ENCODE measurements at places on chromosomes 11 and 22.

GRCh38 chr22:46447906-46448305 is 89.5 kb downstream of the CELSR1 start:
- DNase-seq: no peak

DNA sequence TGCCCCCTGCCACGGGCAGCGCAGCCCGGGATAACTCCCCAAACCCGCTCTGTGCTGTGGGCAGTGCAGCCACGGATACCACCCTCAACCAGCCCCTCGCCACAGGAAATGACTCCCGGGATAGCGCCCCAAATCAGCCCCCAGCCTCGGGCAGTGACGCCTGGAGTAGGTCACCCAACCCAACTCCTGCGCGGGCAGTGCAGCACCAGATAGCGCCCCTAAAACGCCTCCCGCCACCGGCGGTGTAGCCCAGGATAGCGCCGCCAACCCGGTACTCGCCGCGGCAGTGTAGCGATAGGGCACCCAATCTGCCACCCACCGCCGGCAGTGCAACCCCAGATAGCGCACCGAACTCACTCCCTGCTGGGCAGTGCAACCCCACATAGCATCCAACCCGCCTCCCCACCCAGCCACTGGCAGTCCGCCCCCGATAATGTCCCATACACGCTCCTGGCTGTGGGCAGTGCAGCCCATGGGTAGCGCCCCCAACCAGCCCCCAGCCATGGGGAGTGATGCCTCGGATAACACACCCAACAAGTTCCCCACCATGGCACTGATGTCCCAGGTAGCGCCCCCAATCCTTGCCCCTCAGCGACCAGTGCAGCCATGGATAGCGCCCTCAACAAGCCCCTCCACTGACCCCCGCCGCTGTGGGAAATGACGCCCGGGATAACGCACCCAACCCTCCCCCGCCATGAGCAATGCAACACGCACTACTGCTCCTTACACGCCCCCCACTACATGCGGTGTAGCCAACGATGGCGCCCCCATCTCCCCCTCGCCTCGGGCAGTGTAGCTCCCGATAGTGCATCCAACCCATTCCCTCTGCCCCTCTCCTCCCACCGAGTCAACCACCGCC is 1.5 kb downstream of the RFPL2 start:
- DNase-seq: no peak

GRCh38 chr11:12288931-12289666 is 88.3 kb upstream of the PARVA start:
- no peak for DNase-seq

GRCh38 chr11:10604340-10604748 is 35.9 kb upstream of the LYVE1 start:
- no peak for DNase-seq

- no peak for DNase-seq
Observed at GRCh38 chr11:117519170-117519569, 191.5 kb downstream of the CEP164 start.

- no peak for DNase-seq
Observed at GRCh38 chr11:130674686-130675308, 226.4 kb downstream of the ADAMTS15 start.

DNA sequence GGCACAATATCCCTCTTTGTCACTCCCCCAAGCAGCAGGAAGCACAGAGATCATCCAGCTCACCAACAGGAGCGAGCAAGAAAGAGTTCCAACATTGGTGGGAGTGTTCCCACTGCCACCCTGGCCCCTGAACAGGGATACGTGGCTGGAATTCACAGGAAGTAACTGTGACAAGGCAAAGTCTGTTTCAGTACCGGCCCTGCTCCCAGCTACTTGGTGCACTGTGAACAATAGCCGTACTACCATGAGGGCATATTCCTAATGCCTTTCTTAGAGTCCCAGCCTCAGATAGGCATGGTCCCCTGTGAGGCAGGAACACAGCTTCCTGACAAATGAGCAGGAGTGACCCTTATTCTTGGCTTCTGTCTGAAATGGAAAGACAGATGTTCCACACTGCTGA is 1.8 kb upstream of the SLC37A2 start:
- DNase-seq: no peak

GRCh38 chr11:118813551-118813950 is 22.6 kb upstream of the DDX6 start:
- no peak for DNase-seq

DNA sequence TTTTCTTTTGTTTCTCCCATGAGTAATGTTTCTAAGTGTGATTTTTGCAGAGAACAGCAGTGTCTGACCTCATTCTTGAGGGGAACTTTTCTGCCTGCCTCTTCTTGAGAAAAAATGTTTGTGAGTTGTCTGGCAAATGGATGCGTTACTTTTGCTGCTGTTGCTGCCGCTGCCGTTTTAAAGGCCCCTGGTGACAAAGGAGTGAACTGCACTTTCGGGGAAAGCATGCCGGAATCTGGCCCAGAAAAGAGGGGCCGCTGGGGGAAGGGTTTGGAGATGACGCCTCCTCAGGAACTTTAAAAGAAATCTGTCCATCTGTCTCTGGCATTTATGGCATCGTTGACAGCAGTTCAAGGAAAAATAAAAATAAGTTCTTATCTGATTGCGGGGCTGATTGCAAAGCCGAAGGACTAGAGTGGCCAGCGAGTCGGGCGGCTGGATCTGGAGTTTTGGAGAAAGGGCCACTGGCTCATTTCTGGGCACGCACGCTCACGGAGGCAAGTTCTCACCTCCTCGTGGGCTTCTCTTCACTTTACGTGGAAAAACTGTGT is 16.5 kb downstream of the ZBTB16 start:
- no peak for DNase-seq

GRCh38 chr22:43126501-43127165 is 16.1 kb downstream of the BIK start:
- no peak for DNase-seq

- no peak for DNase-seq
Observed at GRCh38 chr22:49656291-49656851, 171.3 kb downstream of the BRD1 start.

GRCh38 chr11:8477151-8477550 is 116.9 kb downstream of the STK33 start:
- DNase-seq: no peak

GRCh38 chr11:78567209-78567608 is 7.5 kb downstream of the NARS2 start:
- no peak for DNase-seq

GRCh38 chr11:66429983-66430602 is 8.6 kb downstream of the MRPL11 start:
- DNase-seq: peak; percentile 63

DNA sequence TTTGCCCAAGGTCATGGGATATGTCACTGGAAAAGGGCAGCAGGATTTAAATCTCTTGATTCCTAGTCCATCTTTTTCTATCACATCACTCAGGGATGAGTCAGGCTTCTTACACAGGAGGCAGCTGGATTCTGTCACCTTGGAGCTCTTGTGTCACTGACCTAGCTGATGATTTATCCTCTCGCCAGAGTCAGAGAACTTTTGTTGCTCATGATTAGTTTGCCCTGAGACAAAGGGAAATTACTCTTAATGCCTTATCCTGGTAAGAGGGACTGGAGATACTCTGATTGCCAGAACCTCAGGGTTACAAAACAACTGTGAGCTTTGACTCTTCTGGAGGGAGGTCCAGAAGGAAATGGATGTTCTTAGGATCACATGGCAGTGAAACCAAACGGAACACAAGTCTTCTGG is 10.1 kb downstream of the COA4 start:
- no peak for DNase-seq

DNA sequence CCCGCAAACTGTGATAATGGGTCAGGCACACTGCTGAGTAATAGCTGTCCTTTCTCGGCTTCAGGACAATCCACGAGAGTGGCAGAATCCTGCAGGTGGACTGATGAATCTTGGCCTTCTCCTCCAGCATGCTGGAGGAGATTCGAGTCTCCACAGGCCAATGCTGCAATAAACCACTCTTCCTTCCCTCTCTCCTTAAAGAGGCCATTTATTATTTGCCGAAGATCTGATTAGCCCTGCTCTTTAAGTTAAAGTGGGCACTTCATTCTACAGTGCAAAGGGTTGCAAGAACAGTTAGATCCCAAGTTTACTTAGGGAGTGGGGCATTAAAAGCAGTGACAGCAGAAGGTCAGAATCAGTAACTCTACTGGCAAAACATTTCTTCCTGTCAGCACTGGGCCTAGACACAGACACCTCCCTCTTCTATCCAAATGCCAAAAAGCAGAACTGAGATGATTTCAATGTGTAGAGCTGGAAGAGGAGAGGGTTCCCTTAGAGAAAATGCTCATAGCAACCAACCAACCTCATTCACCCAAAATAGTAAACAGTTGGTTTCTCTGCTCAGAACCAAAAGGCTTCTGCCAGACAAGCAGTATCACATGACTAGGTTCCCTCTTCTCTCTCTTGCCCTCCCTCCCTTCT is 121.7 kb downstream of the SGSM3 start:
- DNase-seq: peak; percentile 93

DNA sequence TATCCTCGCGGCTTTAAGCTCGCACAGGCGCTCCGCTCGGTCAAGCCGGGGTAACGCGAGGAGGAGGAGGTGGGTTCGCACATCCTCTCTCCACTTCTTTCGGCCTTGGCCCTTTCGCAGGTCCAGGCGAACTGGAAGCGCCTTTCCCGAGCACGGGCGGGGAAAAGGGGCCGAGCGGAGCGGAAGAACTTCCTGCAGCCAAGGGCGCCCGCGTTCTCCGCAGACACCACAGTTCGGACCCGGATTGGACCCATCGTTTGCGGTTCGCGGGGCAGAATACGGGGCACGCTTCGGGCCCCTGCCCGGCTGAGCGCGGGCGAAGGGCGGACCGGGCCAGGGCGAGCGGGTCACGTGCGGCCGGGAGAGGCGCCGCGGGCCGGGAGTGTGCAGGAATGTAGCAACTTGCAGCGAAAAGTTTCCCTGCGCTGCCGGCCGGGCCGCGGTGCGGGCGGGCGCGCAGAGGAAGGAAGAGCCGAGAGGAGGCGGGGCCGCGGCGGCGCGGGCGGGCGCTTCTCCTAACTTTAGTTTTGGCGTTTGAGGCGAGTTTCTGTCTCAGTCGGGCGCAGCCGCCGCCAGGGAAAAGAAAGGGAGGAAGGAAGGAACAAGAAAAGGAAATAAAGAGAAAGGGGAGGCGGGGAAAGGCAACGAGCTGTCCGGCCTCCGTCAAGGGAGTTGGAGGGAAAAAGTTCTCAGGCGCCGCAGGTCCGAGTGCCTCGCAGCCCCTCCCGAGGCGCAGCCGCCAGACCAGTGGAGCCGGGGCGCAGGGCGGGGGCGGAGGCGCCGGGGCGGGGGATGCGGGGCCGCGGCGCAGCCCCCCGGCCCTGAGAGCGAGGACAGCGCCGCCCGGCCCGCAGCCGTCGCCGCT is at the start of gene YAP1:
Gene YAP1, plus strand, starts transcription at position 552 of the 865 bp plus-strand sequence. CDS start 402 bp downstream, outside the sequence.
- DNase-seq: peak; percentile 38

DNA sequence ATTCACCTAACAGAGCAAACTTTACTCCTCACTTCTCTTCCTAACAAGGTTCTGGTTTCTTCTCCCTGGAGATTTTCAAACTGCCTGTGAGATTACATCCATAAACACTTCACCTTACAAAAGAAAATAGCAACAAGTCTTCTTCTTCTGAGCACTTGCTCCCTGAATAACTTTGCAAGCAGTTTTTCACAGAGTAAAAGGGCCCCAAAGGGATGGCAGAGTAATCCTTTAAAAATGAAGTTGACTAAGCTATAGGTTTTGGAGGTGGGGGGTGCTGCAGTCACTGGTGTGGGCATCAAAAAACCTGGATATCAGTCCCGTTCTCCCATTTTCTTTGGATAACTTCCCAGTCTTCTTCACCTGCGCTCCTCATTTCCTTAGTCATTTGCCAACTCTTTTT is 484.9 kb downstream of the MIAT start:
- no peak for DNase-seq

DNA sequence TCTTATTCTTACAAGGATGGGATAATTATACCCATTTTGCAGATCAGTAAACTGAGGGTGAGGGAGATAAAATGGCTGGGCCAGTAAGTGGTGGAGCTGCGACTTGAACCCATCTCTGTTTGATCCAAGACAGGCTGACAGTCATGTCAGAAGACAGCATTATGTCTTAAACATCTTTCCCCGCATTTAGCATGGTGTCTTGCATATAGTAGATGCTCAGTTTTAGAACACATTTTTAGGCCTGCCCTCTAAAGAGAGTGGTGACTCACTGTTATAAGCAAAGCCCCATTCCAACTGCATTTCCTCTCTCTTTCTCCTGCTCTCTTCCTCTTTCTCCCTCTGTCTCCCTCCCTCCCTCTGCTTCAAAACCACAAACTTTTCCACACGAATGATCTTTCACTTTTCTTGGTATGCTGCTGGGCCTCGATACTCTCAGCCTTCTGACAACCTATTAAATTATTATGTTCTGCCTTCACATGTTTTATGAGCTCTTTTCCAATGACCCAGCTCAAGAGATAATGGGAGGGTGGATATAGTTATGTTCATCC is 25.2 kb downstream of the CWC15 start:
- no peak for DNase-seq

GRCh38 chr22:45169591-45170466 is 6.1 kb downstream of the NUP50 start:
- no peak for DNase-seq

GRCh38 chr11:73141031-73141308 is 1.1 kb downstream of the FCHSD2 start:
- no peak for DNase-seq

- DNase-seq: no peak
Observed at GRCh38 chr11:95254716-95255115, 23.7 kb upstream of the SESN3 start.

DNA sequence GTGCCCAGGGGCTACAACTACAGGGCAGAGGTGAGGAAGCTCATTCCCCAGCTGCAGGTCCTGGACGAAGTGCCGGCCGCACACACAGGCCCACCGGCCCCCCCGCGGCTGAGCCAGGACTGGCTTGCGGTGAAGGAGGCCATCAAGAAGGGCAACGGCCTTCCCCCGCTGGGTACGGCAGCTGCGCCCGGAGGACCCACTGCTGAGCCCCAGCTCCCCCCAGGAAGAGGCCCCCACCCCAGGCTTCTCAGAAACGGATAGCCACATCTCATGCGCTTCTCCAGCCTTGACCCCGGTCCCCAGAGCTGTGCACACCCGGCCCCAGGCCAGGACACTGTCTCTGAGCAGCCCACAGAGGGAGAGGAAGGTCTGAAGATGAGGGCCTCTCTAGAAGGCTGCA is 9.4 kb downstream of the LMNTD2 start:
- no peak for DNase-seq

- peak; percentile 68 for DNase-seq
Observed at GRCh38 chr11:61776561-61777075, 15.8 kb downstream of the TMEM258 start.
